ENCODE measurements at places on chromosomes 13 and 19. TPM values are rescaled to one million over a fixed set of nuclear protein-coding genes. Genes with fewer than 3 reads are reported as not detected.

DNA sequence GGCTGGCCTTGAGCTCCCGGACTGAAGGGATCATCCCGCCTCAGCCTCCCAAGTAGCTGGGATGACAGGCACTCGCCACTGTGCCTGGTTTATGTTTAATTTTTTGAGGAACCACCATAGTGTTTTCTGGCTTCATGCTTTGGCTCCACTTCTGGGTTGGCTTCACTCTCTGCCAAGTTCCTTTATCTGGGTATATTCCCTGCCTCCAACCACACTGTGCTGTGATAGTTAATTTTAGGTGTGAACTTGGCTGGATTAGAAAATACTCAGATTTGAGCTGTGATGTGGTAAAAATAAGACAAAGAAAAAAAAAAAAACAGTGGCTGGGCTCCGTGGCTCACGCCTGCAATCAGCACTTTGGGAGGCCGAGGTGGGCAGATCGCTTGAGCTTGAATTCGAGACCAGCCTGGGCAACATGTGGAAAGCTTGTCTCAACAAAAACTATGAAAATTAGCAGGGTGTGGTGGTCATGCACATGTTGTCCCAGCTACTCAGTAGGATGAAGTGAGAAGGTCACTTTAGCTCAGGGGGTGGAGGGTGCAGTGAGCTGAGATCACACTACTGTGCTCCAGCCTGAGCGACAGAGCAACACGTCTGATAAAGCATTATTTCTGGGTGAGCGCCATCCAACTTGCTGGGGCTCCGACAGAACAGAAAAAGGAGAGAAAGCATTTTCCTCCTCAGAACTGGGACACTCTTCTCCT, 7.5 kb upstream of the ILF3 start:
- no peak for ATAC-seq

DNA sequence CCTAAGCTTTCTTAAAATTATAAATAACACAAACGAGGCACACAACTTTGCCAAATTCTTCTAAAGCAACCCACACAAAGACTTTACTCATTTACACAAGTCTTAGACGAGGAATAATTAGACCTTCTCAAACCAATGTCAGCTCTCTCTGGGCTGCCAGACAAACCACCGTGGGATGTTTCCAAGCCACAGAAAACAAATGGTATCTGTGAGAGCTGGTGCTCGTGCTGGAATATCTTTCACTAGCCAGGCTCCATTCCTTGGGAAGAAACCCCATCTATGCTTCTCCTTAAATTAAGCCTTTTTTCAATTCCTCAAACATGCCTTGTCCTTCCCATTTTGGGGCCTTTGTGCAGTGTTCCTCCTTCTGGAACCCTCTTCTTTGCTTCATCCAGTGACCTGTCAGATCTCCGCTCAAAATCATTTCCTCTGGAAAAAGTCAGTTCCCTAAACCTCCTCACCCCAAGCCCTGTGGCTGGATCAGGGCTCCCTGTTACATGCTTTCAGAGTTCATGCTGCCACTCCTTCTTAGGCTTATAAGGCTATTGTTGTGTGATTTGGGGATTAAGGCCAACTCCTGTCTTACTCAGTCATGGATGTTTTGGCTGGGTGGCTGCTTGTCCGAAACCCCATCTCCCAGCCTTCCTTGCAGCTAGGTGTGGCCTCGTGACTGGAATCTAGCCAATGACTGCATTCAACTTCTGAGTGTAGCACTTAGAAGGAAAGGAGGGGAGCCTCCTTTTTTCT, 64.2 kb upstream of the GTF2F2 start:
- ATAC-seq, result peak; percentile 46

GRCh38 chr19:3159565-3159964, 19.0 kb upstream of the S1PR4 start:
- no peak for ATAC-seq

GRIN2D gene
- total RNA-seq, result 1.2 TPM

- no peak for ATAC-seq
Observed at GRCh38 chr19:44649578-44650145, 6.0 kb downstream of the PVR start.

DNA sequence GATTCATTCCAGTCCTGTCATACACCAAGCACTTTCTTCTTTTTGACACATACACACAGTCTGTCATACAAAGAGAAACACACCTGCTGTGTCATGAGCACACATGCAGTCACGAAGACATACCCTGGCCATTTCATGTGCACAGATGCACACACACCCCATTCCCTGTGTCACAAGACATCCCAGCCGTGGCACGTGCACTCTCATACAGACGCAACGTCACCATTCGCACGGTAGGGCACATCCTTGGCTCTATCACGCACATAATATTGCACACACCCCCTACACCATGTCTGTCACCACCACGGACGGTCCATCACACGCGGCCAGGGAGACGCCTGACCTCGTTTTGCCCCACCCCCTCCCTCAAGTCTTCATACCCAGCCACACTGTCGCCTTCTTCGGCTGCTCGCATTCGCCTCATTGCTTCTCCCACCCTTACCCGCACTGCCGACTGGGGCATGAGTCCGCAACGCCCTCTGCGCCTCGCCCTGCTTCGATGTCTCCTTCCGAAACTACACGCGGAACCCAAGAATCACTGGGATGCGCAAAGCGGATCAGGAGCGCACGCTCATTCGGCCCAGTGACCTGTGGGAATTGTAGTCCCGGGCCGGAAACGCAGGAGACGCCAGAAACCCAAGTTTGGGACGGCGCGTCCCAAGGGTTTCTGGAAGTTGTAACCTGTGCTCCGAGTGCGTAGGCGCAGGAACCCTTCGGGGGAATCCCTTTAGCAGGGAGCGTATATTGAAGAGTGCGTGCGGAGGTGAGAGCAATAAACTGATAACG, 6.8 kb upstream of the ZNF283 start:
- peak; percentile 74 for ATAC-seq

ZNF541 gene
- 0.04 TPM for total RNA-seq

DNA sequence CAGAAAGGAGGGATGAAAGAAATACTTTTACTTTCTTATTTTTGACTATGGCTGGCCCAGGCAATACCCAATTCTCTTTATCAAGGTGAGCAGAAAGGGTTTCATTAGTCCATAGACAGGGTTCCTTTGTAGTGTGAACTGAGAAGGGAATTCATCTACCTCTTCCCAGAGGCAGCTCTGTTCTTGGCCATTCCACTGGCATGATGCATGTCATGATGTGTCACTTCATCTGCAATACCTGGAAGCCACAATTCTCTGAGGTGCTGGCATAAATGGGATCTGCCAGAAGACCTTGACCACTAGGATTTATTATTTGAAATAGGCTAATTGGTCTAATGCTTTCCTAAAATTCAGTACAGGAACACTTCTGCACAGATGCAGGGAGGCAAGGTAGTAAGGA, 542.8 kb downstream of the RFC3 start:
- no peak for ATAC-seq

DPF1 gene
- total RNA-seq, result not detected

DNA sequence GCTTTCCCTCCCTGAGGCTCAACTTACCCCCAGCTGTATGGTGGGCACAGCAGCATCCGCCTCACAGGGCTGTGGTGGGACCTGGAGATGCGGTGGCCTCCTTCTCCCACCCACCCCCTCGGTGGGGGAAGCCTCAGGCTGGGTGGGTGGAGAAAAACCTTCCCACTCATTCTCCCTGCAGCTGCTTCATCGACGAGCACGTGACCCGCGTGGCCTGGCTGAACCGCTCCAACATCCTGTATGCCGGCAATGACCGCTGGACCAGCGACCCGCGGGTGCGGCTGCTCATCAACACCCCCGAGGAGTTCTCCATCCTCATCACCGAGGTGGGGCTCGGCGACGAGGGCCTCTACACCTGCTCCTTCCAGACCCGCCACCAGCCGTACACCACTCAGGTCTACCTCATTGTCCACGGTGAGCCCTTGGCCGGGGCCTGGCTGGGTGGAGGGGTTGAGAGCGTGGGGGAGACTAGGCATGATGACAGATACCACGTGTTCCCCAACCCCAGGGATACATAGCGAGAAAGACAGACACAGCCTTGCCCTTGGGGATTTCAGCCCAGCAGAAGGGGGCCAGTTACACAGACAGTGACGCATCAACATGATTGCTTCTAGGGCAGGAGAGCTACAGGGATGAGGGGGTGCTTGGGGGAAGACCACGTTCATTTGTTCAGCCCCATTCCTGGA, 12.2 kb downstream of the IGLON5 start:
- no peak for ATAC-seq

- no peak for ATAC-seq
Observed at GRCh38 chr13:107554460-107554859, 660.9 kb downstream of the LIG4 start.

All from activated T-helper 17 cell treated with anti-CD3 and anti-CD28 coated beads, Interleukin-2, amount 50 U/mL, for 72 hours (primary cell).